Smooth muscle cell of the pulmonary artery (primary cell): ENCODE measurements at places on chromosomes 1 and 21. TPM values are rescaled to one million over a fixed set of nuclear protein-coding genes. Genes with fewer than 3 reads are reported as not detected.

The RHD gene
- total RNA-seq = not detected in 2 replicates

The CCDC181 gene
- total RNA-seq = 0.53 and 0.85 TPM in 2 replicates

The TFF1 gene
- total RNA-seq = not detected in 2 replicates

The LENEP gene
- total RNA-seq = 0.33 TPM in 1 of 2 replicates, not detected in the other

The UBE4B gene
- 39.6 and 49.6 TPM in 2 replicates for total RNA-seq

The DLGAP3 gene
- total RNA-seq = 0.07 TPM in 1 of 2 replicates, not detected in the other

The C1orf87 gene
- not detected in 2 replicates for total RNA-seq

The GBP1 gene
- total RNA-seq = 12.4 and 15.1 TPM in 2 replicates

The CD34 gene
- total RNA-seq = 0.13 and 0.39 TPM in 2 replicates

The PALMD gene
- 2.6 and 14.5 TPM in 2 replicates for total RNA-seq

The GUCA2B gene
- not detected in 2 replicates for total RNA-seq

The KNCN gene
- total RNA-seq = not detected in 2 replicates

The ALX3 gene
- not detected in 2 replicates for total RNA-seq

The MYBPHL gene
- not detected in 2 replicates for total RNA-seq
